ENCODE measurements at places on chromosomes 11 and 22. TPM values are rescaled to one million over a fixed set of nuclear protein-coding genes. Genes with fewer than 3 reads are reported as not detected.

Gene PHOX2A
- not detected for total RNA-seq

Gene APOL5
- total RNA-seq, result not detected

Gene APOL3
- total RNA-seq, result 1.6 TPM

Gene SLC22A6
- 10.6 TPM for total RNA-seq

Gene OR4A16
- total RNA-seq, result not detected

Gene CHRM4
- 6.1 TPM for total RNA-seq

Gene MS4A13
- total RNA-seq, result not detected

Gene TTC36
- 2.4 TPM for total RNA-seq

Gene CD6
- total RNA-seq, result 0.82 TPM

Gene NNMT
- 0.41 TPM for total RNA-seq

Gene OR10D3
- not detected for total RNA-seq

Gene ROBO4
- total RNA-seq, result 1.6 TPM

Gene IGLL5
- not detected for total RNA-seq

Gene ALKBH3
- total RNA-seq, result 16.7 TPM

Gene SERHL2
- total RNA-seq, result 4.9 TPM

Gene BLID
- total RNA-seq, result 1.2 TPM

Gene ABTB2
- 2.4 TPM for total RNA-seq

Gene BBOX1
- 2.4 TPM for total RNA-seq

Gene VSTM5
- 1.2 TPM for total RNA-seq

Gene IL10RA
- 2.0 TPM for total RNA-seq

Gene DHCR7
- total RNA-seq, result 35.9 TPM

Gene DCDC1
- 2.4 TPM for total RNA-seq

Gene PAX6
- total RNA-seq, result 11.4 TPM

Gene CASP4
- 2.9 TPM for total RNA-seq

Gene TMPRSS4
- not detected for total RNA-seq

Gene STX5
- total RNA-seq, result 31.0 TPM

Gene NXPE2
- 0.82 TPM for total RNA-seq

Gene MS4A3
- total RNA-seq, result 0.41 TPM

Gene MUC15
- total RNA-seq, result not detected

Gene ALG8
- 54.2 TPM for total RNA-seq

Gene OR5A1
- not detected for total RNA-seq

Gene SH3BP1
- total RNA-seq, result 0.82 TPM

Gene INSC
- total RNA-seq, result 0.41 TPM

Gene DDX6
- total RNA-seq, result 236 TPM

Gene C11orf42
- not detected for total RNA-seq

Gene MAPK8IP2
- 60.3 TPM for total RNA-seq

Gene DLG2
- 174 TPM for total RNA-seq

Gene PRG3
- total RNA-seq, result not detected

Gene OR51I1
- not detected for total RNA-seq

Gene OSBPL5
- total RNA-seq, result 28.9 TPM

Gene FIBIN
- total RNA-seq, result 6.5 TPM

Gene DRD4
- total RNA-seq, result not detected

Gene SAAL1
- 29.3 TPM for total RNA-seq

Gene ISX
- not detected for total RNA-seq

Gene MMP8
- total RNA-seq, result not detected

Gene PRODH
- 0.82 TPM for total RNA-seq

Gene NECTIN1
- total RNA-seq, result 10.2 TPM

Gene TIMM10B
- total RNA-seq, result 21.2 TPM

Gene KRTAP5-11
- total RNA-seq, result not detected

Gene TEX12
- not detected for total RNA-seq

Gene MYOD1
- not detected for total RNA-seq
